Muscle of leg (tissue), 16 donors: ENCODE measurements at places on chromosomes 11 and 22. TPM values are rescaled to one million over a fixed set of nuclear protein-coding genes. Genes with fewer than 3 reads are reported as not detected.

The E2F8 gene
- 9.0 TPM for total RNA-seq

The SCGB1D2 gene
- total RNA-seq, result not detected

GRCh38 chr11:94876222-94876621 lies 97.1 kb downstream of the CWC15 start:
- DNase-seq, result no peak
- H3K27me3 ChIP-seq, result no peaks in the 10 kb centered on the region
- H3K36me3 ChIP-seq, result peaks cover 83% of the 10 kb centered on the region
- peaks cover 13% of the 10 kb centered on the region for H3K4me1 ChIP-seq
- H3K4me3 ChIP-seq, result no peak overlapping the region

DNA sequence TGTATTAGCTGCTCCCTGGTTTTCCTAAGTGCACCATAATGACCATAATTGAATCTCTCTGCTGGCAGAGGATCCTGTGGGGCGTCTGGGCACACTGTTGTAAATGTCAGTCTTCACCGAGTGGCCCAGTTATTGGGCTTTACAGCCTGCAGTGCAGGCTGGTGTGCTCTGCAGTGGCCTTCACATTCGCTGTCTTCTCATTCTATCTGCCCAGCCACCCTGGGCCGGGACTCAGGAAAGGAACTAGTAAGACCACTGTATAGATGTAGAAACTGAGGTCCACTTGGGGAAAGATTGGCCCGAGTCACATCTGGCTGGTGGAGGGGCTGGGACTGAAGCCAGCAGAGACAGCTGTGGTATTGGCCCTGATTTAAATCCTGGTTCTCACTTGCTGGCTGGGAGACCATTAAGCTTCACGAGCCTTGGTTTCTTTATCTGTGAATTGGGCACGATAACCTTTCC lies 49.3 kb downstream of the TSPAN18 start:
- peaks cover 50% of the 10 kb centered on the region for H3K4me1 ChIP-seq
- H3K27me3 ChIP-seq, result peaks cover 4% of the 10 kb centered on the region
- H3K27ac ChIP-seq, result no peak overlapping the region
- H3K36me3 ChIP-seq, result no peaks in the 10 kb centered on the region
- DNase-seq, result no peak

DNA sequence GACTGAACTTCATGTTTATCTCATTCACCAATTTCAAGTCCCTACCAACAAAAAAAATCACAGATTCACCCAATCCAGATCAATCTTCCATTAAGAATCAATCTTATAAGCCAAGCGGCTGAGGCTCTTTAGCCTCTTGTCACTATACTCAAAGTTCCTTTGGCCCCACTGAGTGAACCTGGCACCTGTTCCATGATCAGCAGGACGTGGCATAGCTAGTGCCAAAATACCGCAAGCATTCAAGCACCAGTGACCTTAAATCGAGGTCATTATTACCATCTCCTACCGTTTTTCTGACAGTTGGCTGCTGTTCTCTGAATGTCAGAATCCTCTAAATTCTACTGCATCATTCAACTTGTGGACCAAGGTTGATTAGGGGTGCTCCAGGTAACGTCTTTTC lies 141.2 kb downstream of the CADM1 start:
- DNase-seq, result no peak
- H3K27me3 ChIP-seq, result no peaks in the 10 kb centered on the region
- H3K27ac ChIP-seq, result no peak overlapping the region
- H3K4me1 ChIP-seq, result no peaks in the 10 kb centered on the region
- no peak overlapping the region for H3K4me3 ChIP-seq

- H3K36me3 ChIP-seq, result peaks cover 7% of the 10 kb centered on the region
- peaks cover 29% of the 10 kb centered on the region for H3K4me1 ChIP-seq
- no peak overlapping the region for H3K4me3 ChIP-seq
- no peak overlapping the region for H3K27ac ChIP-seq
- H3K27me3 ChIP-seq, result no peaks in the 10 kb centered on the region
These were observed 61.0 kb downstream of the TNRC6B start for GRCh38 chr22:40238425-40239344.

DNA sequence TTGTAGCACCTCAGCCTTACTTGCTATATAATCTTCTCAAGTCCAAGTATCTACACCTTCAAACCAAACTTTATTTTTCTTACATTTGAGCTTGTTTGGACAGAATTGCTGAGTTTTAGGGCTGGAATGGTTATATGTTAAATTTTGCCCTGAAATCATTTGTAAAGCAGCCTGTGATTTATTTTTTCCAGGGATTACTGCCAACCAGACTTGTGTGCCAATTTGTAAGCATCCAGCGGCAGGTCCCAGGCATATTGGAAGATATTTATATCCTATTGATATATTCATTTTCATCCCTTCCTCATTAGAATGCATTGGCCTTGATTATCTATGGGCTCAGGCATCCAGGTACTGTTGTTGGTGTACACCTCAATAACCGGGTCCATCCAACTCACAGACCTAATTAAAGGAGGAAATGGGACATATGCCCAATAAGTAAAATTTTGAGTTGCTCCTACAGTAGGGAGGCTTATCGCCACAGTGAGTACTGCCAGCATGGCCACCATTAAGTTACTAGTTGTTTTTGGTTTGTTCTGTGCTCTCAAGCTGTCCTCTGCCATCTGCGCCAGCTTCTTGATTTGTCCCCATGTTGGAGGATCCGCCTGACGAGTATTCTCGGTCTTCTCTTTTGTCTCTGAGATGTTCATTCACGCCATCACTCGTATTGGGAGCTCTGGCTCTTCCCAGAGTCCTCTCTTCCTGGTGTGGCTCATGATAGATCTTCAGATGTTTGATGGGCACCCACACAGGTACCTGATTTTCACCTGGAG lies 9.8 kb upstream of the DNAJB13 start:
- DNase-seq, result peak; percentile 43
- H3K27ac ChIP-seq, result no peak overlapping the region
- no peaks in the 10 kb centered on the region for H3K36me3 ChIP-seq
- H3K27me3 ChIP-seq, result no peaks in the 10 kb centered on the region
- no peaks in the 10 kb centered on the region for H3K4me1 ChIP-seq

- peak overlapping the region; percentile 18 for H3K27ac ChIP-seq
- no peaks in the 10 kb centered on the region for H3K4me1 ChIP-seq
- H3K36me3 ChIP-seq, result no peaks in the 10 kb centered on the region
- H3K27me3 ChIP-seq, result no peaks in the 10 kb centered on the region
These were observed 120.4 kb upstream of the GRIA4 start for GRCh38 chr11:105489446-105489845.
